ENCODE measurements at places on chromosomes 1 and 21.

DNA sequence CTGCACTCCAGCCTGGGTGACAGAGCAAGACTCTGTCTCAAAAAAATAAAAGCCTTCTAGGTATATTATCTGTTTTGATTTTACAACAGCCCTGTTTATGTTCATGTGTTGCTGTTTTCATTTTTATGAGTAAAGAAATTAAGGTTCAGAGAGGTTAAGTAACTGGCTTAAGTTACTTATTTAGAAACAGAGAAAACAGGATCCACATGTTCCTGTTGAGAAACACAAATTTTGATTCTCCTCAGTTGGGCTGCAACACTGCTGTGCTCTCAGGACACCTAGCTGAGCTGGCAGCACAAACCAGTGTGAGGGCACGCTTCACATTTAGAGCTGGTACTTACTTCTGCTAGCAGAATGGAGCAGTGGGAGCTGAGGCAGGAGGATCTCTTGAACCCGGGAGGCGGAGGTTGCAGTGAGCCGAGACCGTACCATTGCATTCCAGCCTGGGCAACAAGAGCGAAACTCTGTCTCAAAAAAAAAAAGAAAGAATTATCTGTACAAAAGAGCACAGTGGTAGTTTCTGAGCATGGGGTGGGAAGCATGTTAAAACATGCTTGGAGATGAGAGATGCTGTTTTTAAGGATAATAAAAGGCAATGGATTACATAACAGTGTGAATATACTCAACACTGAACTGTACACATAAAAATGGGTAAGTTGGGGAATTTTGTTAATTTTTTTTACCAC is 2.4 kb downstream of the SPRTN start:
- no peak for DNase-seq
- H3K27me3 ChIP-seq: peaks cover 5% of the 10 kb centered on the region
- H3K4me1 ChIP-seq: peaks cover 32% of the 10 kb centered on the region

GRCh38 chr1:109777436-109777835 is 13.7 kb upstream of the EPS8L3 start:
- peaks cover 22% of the 10 kb centered on the region for H3K27me3 ChIP-seq
- DNase-seq: no peak
- H3K4me3 ChIP-seq: no peak overlapping the region
- no peak overlapping the region for H3K27ac ChIP-seq
- H3K36me3 ChIP-seq: no peaks in the 10 kb centered on the region
- H3K4me1 ChIP-seq: peaks cover 34% of the 10 kb centered on the region

DNA sequence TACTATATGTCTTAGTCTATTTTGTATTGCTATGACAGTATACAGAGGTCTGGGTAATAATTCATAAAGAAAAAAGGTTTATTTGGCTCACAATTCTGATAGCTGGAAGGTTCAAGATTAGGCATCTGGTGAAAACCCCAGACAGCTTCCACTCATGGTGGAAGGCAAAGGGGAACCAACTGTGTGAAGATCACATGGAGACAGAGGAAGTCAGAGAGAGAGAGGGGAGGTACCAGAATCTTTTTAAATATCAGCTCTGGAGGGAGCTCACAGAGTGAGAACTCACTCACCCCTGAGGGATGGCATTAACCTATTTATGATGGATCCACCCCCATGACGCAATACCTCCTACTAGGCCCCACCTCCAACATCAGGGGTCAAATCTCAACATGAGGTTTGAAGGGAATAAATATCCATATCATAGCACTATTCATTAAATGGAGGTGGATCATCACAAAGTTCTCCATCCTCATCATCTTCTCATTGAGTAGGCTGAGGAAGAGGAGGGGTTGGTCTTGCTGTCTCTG is 290.5 kb downstream of the DSCAM start:
- peaks cover 7% of the 10 kb centered on the region for H3K27me3 ChIP-seq
- no peaks in the 10 kb centered on the region for H3K36me3 ChIP-seq
- no peak overlapping the region for H3K27ac ChIP-seq
- H3K4me3 ChIP-seq: no peak overlapping the region
- H3K4me1 ChIP-seq: no peaks in the 10 kb centered on the region

- H3K4me1 ChIP-seq: peaks cover 10% of the 10 kb centered on the region
- DNase-seq: no peak
- no peaks in the 10 kb centered on the region for H3K36me3 ChIP-seq
- no peak overlapping the region for H3K27ac ChIP-seq
- H3K4me3 ChIP-seq: no peak overlapping the region
These were observed 775 bp downstream of the MMEL1 start for GRCh38 chr1:2632051-2632430.

GRCh38 chr1:192602757-192603156 is 27.2 kb downstream of the RGS1 start:
- H3K4me1 ChIP-seq: peaks cover 5% of the 10 kb centered on the region
- H3K4me3 ChIP-seq: no peak overlapping the region
- no peaks in the 10 kb centered on the region for H3K27me3 ChIP-seq
- no peaks in the 10 kb centered on the region for H3K36me3 ChIP-seq
- no peak overlapping the region for H3K27ac ChIP-seq
- DNase-seq: no peak

DNA sequence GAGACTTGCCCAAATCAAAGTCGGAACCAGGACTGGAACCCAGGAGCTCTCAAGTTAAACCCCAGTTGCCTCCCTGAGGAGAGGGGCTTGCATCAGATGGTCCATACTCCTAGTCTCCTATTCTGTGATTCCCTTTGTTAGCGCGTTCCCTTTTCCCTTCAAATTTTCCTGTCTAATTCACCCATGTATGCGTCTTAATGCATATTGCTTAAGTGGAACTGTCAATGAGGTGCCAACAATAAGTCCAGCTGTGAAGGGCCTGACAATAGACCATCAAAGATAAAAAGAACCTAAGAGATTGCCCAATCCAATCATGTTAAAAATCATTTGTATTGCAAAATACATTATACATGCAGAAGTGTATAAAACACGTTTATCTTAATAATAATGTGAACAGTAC is 634 bp upstream of the SPATA6 start:
- H3K27me3 ChIP-seq: peaks cover 3% of the 10 kb centered on the region
- H3K27ac ChIP-seq: peak overlapping the region; percentile 28
- peak overlapping the region; percentile 92 for H3K4me3 ChIP-seq
- H3K4me1 ChIP-seq: peaks cover 32% of the 10 kb centered on the region
- DNase-seq: no peak

- H3K4me1 ChIP-seq: peaks cover 80% of the 10 kb centered on the region
- H3K4me3 ChIP-seq: peak overlapping the region; percentile 24
- peaks cover 4% of the 10 kb centered on the region for H3K27me3 ChIP-seq
- H3K36me3 ChIP-seq: peaks cover 62% of the 10 kb centered on the region
- no peak for DNase-seq
- H3K27ac ChIP-seq: peak overlapping the region; percentile 15
These were observed 7.2 kb downstream of the ATP1B1 start for GRCh38 chr1:169113613-169114119.

GRCh38 chr1:74586253-74586897 is 74.0 kb upstream of the LRRC53 start:
- no peak overlapping the region for H3K27ac ChIP-seq
- H3K36me3 ChIP-seq: no peaks in the 10 kb centered on the region
- DNase-seq: no peak
- no peak overlapping the region for H3K4me3 ChIP-seq

DNA sequence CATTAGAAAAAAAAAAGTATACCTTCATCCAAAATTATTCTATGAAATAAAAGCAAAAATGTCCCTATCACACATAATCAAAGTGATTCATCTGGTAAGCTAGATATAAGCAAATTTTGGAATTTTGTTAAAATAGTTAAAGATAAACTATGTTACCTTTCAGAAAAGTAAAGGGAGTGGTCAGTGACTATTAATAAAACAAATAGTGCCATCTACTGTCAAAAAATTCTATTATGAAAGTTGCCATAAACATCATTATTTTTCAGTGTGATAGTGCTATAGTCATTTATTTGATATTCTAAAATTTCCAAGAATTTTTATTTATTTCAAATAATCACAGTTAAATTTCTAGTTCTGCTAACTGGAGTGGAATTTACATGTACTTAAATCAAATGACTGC is 803.7 kb downstream of the KCNT2 start:
- H3K36me3 ChIP-seq: no peaks in the 10 kb centered on the region
- H3K4me1 ChIP-seq: no peaks in the 10 kb centered on the region
- H3K4me3 ChIP-seq: no peak overlapping the region
- no peak overlapping the region for H3K27ac ChIP-seq

- H3K36me3 ChIP-seq: no peaks in the 10 kb centered on the region
- no peak for DNase-seq
- no peak overlapping the region for H3K27ac ChIP-seq
- no peaks in the 10 kb centered on the region for H3K4me1 ChIP-seq
- H3K4me3 ChIP-seq: no peak overlapping the region
These were observed 270.6 kb upstream of the ZRANB2 start for GRCh38 chr1:71351438-71351837.

- H3K27ac ChIP-seq: no peak overlapping the region
- no peaks in the 10 kb centered on the region for H3K36me3 ChIP-seq
- no peak for DNase-seq
- H3K4me1 ChIP-seq: peaks cover 24% of the 10 kb centered on the region
These were observed 34.2 kb upstream of the GNPAT start for GRCh38 chr1:231206856-231207255.

DNA sequence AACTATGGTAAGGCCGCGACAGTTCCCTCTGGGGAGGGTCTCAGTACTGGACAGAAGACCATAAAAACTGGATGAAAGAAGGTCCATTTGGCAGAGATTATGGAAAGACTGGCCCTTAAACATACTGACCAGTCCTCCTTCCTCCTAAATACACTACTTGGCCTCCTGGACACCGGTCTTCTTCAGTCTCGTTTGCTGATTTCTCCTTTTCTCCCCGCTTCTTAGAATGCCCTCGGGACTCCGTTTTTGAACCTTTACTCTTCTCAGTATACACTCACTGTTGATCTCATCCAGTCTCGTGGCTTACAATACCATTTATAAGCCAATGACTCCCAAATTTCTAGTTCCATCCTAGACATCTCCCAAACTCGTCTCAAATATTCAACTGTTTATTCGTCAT is 694 bp upstream of the MRPL9 start:
- peaks cover 10% of the 10 kb centered on the region for H3K27me3 ChIP-seq
- no peak for DNase-seq
- H3K36me3 ChIP-seq: peaks cover 35% of the 10 kb centered on the region
- no peak overlapping the region for H3K27ac ChIP-seq
- H3K4me1 ChIP-seq: peaks cover 19% of the 10 kb centered on the region
- peak overlapping the region; percentile 92 for H3K4me3 ChIP-seq

GRCh38 chr21:28215214-28215954 is 777.3 kb downstream of the LTN1 start:
- H3K27me3 ChIP-seq: no peaks in the 10 kb centered on the region
- no peak overlapping the region for H3K27ac ChIP-seq
- no peaks in the 10 kb centered on the region for H3K36me3 ChIP-seq
- no peak overlapping the region for H3K4me3 ChIP-seq
- no peak for DNase-seq
- no peaks in the 10 kb centered on the region for H3K4me1 ChIP-seq

GRCh38 chr1:235648954-235649367 is 623 bp downstream of the GNG4 start:
- H3K27me3 ChIP-seq: peaks cover 81% of the 10 kb centered on the region
- peak overlapping the region; percentile 88 for H3K4me3 ChIP-seq
- peak; percentile 80 for DNase-seq
- no peaks in the 10 kb centered on the region for H3K36me3 ChIP-seq
- no peak overlapping the region for H3K27ac ChIP-seq

DNA sequence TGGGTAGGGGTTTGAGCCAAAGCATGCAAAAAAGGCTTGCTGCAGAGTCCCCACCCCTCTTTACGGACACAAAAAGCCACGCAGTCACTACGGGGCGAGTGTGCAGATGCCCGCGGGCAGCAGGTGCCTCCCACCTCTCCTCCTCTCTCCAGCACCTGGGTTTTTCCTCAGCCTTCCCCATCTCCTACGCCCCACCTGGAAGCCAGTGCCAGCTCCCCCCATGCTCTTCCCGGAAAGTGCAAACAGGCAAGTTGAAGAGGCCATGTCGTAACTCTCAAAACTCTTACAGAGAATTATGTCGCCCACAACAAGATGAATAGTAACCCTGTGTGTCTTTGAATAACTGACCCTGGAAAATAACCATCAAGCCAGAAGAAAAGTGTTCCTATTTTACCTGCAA is 82.5 kb downstream of the PDE9A start:
- H3K27ac ChIP-seq: no peak overlapping the region
- H3K27me3 ChIP-seq: no peaks in the 10 kb centered on the region
- DNase-seq: no peak
- peaks cover 23% of the 10 kb centered on the region for H3K4me1 ChIP-seq
- H3K36me3 ChIP-seq: peaks cover 68% of the 10 kb centered on the region

DNA sequence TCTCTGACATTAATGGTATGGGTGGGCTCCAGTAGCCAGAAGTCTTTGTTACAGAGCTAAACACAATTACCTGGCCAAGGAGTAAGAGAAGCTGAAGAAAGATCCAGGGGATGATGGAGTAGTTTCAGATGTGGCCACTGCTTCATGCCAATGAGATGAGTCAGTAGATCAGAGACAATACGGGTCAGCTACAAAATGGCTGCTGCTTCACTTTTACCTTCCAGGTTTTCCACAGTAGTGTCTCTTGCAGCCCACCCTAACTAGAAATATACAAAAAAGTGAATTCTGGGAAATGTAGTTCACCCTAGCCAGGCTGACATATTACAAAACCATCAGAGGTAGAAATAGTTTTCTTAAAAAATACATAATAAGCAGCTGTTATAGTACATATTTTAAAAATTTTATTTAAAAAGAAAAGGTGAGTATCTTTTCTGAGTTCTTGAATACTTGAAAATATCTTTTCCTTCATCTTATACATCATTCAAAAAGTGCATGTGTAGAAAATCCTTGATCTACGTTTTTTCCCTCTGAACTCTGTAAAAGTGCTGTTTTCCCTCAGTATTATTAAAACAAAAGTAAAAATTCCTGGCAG is 36.1 kb downstream of the LRIF1 start:
- H3K36me3 ChIP-seq: no peaks in the 10 kb centered on the region
- no peaks in the 10 kb centered on the region for H3K27me3 ChIP-seq
- no peak overlapping the region for H3K27ac ChIP-seq
- H3K4me1 ChIP-seq: no peaks in the 10 kb centered on the region

GRCh38 chr1:151843398-151843797 is 3.8 kb upstream of the C2CD4D start:
- H3K27me3 ChIP-seq: peaks cover 64% of the 10 kb centered on the region
- DNase-seq: no peak
- no peaks in the 10 kb centered on the region for H3K36me3 ChIP-seq
- no peak overlapping the region for H3K4me3 ChIP-seq
- H3K27ac ChIP-seq: no peak overlapping the region

All from nephron progenitor cell (in vitro differentiated cells).